GM19239 (cell line): ENCODE measurements at places on chromosomes 1 and 21.

DNA sequence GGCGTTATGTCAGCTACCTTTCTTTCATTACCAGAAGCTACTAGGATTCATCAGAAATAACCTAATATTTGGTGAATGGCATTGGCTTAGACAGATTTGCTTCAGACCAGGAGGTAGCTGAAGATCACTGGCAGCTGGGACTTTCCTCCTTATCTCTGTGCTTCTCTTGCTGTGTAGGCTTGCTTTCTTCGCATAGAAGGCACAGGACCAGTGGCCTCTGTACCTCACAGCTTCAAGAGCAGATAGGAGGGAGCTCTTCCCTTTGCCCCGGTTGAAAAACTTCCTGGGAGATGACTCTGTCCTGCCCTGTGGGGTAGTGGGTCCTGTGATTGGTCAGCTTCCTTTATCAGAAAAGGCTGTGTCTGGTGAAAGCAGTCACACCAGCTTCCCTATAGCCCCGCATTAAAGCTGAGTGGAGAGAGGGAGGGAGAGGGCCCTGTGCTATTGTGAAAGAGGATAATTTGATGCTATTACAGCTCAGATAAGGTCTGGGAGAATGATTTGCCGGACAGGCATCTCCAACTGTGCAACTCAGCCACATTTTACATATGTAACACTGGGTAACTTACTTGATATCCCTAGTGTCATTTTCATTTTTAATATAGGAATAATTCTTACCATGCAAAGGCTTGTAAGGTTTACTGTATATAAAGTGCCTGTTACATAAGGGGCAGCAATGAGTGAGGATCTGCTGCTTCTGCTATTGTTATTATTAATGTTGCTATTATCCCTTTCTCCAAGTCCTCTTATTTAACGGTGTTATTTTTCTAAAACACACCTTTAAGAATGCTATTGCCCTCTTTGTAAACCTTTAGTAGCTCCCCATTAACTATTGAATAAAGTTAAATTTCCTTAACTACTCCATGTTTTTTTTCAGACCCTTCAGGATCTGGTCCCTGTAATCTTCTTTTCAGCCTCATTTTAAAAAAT, 31.6 kb downstream of the OSBPL9 start:
- no peak for DNase-seq

GRCh38 chr1:235022341-235022980, 106.2 kb downstream of the TOMM20 start:
- no peak for DNase-seq

DNA sequence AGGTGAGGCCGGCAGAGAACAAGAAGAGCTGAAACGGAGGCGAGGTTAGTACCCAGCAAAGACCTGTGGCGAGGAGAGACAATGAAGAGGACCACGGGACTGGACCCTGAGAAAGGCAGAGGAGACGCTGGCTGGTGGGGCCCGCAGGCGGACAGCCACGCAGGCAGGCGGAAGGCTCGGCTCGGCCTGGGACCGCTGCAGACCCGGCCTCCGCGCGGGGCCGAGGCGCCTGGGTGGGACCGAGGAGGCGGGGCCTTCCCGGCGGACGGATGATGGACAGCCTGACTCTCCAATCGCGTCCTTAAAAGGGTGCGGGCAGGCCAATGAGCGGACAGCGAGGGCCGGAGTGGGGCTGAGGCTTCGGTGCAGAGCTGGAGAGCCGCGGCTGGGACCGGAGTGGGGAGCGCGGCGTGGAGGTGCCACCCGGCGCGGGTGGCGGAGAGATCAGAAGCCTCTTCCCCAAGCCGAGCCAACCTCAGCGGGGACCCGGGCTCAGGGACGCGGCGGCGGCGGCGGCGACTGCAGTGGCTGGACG, at the start of gene MPZL1:
MPZL1 (plus strand) TSS at position 366 of the 535 bp plus-strand sequence. CDS start 170 bp downstream, outside the sequence.
- peak; percentile 77 for DNase-seq

DNA sequence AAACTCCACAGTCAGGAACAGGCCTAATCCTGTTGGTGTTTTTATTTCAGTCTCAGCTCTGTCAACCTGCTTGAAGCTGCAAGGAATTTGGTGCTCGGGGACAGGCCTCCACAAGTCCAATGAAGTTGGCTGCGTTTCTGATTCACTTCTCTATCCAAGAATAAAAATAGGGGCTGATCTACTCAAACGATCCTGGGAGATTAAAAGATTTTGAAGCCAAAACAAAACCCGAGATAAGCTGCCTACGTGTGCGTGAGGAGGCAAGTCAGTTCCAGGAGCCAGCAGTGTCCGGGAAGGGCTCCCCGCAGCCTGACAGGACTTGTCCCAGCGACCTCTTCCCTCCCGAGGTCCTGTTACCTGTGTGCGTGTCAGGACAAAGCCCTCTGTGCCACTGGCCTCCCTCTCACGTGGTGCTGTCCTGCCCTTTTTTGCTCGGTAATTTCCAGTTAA, 98.0 kb downstream of the ETS2 start:
- no peak for DNase-seq

- DNase-seq: no peak
Measured at GRCh38 chr1:52523376-52523775, 29.5 kb downstream of the TUT4 start.

GRCh38 chr1:65795311-65795710, 2.6 kb downstream of the PDE4B start:
- DNase-seq: no peak

- no peak for DNase-seq
Measured at GRCh38 chr1:94335950-94336349, 82.2 kb upstream of the ABCD3 start.

DNA sequence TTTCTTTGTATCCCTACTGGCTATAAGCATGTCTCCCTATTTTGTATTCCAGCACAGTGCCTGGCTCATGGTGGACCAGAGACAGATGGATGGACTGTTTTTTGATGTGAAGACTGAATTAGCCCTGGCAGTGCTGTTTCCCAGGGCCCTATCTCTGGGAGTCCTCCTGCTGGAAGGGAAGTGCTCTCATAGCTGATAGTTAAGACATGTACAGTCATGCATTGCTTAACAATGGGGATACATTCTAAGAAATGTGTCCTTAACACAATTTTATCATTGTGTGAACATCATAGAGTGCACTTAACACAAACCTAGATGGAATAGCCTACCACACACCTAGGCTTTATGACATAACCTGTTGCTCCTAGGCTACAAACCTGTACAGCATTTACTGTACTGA, 21.1 kb downstream of the TLCD4 start:
- no peak for DNase-seq

DNA sequence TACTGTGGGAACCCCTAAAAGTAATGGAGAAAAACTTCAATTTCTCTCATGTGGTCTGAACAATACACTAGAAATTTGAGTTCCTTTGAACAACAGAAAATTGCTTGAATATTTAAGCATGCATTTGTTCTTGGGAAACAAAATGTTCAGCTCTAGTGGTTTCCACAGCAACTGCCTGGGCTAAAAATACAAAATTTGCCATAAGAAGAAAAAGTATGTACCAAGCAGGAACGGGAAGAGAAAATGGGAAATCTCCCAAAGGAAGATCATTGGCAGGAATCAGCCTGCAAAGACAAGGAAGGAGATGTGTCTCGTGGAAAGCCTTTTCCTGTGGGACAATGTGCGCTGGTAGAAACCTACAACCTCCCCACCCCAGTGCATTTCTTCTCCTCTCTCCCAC, 119.0 kb upstream of the DPT start:
- DNase-seq: no peak

GRCh38 chr1:106619080-106619826, 437.2 kb upstream of the PRMT6 start:
- DNase-seq: no peak

DNA sequence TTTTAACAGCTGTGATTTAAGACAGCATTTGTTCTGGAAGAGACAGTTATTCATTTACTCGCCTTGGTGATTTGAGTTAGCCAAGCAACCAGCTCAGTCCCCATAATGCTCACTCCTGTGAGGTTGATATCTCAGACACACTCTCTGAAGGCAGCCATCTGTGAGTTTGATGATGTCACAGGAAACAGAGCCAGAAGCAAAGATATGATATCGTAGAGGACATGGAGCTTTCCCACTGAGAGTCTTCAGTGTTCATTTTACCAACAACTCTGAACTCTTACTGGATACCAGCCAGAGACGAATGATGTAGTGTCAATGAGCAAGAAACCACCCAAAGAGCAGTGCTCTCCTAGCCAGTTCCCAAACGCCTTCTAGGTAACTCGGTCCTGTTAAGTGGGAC, 219.4 kb downstream of the SLC35F3 start:
- no peak for DNase-seq

- no peak for DNase-seq
Measured at GRCh38 chr1:29356663-29357062, 120.3 kb downstream of the PTPRU start.

DNA sequence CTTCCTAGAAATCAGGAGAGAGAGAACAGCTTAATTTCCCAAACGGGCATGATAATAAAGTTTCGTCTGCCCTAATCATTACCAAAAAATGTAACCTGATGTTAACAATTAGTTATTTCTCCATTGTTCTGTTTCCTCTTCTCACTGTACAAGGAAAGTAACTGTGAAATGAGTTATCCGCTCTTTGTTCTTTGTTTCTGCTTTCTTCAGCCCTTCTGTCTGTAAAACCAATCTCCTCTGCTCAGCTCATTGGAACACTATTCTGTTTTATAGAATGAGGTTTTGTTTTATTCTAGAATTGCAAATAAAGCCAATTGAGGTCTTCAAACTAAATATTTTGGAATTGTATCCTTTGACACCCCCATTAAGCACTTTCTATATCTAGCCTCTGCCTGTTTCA, 8.8 kb upstream of the THEM4 start:
- no peak for DNase-seq

DNA sequence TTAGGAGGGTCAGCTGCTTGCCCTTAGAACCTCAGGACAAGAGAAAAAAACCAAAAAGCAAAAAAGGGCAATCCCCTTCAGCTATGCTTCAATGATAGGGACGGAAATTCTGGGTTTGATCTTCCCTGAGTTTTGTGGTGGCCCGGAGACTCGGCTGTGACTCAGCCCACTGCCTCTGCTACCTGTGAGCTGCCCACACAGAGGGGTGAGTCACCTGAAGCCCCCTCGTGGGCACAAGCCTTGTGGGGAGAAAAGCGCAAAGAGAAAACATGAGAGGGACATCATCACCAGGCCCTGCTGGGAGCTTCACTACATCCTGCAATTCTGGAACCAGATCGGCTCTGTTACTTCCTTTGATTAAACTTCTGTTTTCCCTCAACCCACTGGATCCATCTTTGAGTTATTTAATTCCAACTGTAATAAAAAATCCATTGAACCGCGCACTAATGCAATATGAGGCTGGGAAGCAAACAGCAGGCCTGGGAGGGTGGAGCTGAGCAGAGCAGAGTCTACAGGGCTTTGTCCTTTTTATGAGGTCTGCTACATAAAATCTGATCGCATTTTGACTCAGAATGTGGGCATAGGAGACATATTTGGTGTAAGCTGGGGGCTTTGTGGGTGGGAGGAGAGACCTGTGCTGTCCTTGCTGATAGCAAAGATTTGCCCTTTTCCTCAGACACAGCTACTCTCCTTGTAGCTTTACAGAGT, 58.7 kb upstream of the STUM start:
- no peak for DNase-seq

DNA sequence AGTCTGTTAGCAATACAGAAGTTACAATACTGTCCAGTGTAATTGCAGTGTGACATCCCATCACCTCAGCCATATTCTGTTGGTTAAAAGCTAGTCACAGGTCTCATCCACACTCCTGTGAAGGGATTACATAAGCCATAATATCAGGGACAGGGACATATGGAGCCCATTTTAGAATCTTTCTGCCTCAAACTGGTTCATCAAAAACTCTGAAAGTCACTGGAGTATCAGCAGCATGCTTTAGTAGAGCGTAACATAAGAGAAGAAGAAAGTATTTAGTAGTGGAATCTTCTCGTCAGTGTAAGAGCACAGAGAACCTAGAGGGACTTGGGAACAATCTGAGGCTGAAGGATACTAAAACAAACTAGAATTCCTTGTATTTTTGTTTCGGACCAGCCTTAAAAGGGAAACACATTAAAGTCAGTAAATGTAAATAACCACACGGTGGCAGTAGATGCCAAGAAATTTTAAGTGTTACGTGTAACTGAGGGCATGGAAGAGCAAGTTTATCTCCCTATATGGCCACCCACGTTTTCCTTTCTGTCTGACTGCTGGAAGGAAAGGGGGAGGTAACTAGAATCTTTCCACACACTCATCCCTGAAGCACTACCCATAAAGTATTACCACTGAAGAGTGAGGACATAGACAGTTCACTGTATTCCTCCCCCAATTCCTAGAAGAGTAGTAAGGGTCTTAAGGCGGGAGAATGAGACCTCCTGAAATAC, 41.6 kb upstream of the AGL start:
- DNase-seq: peak; percentile 53

GRCh38 chr21:34911360-34911759, 137.7 kb downstream of the RUNX1 start:
- no peak for DNase-seq

DNA sequence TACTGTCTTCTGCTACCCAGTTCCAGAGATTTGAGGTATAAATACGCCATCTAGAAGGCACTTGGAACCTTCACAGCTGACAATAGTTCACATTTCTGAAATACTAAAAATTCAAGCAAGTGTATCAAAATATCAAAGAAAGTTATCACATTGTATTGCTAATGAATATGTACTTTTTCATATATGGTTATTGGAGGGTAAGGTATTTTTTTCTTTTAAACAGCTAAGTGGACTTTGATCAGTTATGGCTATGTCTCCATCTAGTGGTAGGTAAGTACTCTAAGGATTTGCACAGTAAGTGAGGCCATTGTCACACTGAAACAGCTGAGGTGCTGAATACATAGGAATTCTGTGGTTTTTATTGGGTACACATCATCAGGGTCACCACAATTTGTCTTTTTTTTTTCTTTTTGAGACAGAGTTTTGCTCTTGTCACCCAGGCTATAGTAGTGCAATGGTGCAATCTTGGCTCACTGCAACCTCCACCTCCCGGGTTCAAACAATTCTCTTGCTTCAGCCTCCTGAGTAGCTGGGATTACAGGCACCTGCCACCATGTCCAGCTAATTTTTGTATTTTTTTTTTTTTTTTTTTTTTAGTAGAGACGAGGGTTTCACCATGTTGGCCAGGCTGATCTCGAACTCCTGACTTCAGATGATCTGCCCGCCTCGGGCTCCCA, 49.1 kb upstream of the CR2 start:
- peak; percentile 40 for DNase-seq

GRCh38 chr1:185440877-185441276, 123.8 kb upstream of the IVNS1ABP start:
- DNase-seq: no peak
